ENCODE measurements at places on chromosomes 2 and 18.
A peak's percentile ranks its signal among the peaks of the same experiment; 100 is the strongest.

DNA sequence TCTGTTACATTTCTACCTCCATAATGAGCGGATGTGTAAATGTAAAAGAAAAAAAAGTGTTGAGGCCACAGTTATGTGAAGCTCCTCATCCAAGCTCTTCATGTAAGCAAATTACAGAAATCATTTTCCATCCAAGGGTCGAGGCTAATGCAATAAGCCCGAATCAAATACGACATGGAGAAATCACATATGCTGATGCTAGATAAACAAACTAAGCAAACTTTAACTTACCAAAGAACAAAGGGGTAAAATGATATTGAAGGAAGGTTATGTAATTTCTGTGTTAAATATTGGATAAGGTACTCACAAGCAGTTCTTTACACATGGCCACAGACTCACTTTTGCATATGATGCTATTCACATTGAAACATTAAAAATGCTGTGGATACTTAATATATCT, 310.2 kb upstream of the ID2 start:
- no peak for ATAC-seq

DNA sequence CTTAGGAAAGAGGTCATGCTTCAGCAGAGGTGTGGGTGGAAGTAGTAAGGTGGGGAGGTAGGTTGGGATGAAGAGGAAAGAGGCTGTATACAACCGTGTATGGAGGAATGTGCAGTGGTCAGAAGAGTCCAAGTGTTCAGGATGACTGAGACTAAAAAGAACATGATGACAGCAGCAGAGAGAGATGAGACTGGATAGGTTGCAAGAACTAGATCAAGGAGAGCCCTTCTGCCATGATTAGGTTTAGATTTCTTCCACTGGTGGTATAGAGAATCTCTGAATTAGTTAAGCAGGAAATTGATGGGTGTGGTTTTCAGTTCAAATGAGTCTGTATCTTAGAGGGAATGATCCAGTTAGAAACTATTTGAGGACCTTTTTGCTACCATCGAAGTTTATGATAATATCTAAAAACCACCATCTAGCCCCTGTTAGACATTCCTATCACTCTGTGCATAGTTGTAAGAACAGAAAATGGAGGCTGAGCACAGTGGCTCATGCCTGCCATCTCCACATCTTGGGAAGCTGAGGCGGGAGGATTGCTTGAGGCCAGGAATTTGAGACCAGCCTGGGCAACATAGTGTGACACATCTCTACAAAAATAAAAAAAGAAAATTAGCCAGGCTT, 221.0 kb downstream of the LTBP1 start:
- peak; percentile 13 for ATAC-seq

DNA sequence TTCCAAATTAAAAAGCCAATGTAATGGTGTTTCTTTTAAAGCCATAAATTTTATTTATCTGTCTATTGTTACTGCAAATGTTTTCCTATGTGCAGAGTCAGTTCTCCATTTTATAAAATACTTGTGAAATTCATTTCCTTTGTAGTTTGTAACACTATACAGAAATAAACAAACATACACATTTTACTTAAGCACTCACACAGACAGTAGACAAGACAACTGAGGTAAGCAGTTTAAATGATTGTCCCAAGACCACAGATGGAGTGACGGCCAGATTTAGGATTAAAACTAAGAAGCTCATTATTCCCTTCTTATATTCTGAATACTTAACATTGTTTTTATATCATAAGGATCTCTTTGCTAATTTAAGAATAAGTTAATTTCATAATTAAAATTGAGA, 100.9 kb downstream of the BAZ2B start:
- no peak for ATAC-seq

DNA sequence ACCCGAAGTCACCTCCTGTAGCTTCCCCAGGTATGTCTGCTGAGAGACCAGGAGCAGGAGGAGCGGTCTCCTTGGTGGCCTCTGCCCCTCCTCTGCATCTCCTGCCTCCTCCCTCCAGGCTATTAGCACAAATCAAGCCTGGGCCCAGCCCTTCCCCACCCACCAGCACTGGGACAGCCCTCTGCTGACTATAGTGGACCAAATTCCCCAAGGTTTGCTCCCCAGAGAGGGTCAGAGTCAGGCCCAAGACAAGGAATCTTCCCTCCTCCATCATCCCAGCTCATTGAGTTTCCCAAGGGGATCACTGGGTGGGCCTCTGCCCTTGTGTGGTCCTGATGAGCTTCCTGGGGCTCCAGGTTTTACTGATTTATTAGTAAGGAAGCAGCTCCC, 62.1 kb downstream of the EMILIN2 start:
- ATAC-seq, result no peak

DNA sequence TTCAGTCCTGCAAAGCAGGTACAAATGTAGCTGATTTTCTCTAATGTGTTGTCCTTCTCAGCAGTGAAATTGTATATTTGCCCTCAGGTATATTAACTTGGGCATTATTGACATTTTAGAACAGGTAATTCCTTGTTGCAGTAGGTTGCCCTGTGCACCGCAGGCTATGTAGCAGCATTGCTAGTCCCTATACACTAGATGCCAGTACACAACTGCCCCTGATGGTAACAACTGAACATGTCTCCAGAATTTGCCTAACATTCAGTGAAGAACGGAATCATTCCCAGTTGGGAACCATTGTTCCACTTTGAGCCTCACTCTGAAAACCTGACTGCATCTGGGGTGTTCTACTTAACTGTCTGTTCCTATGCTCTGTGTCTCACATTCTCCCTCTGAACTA, 23.1 kb upstream of the TFPI start:
- ATAC-seq, result peak; percentile 54

- ATAC-seq, result peak; percentile 65
These were observed at the start of gene ST6GAL2 for GRCh38 chr2:106885971-106886915. ST6GAL2 (minus strand) TSS chr2:106886167; CDS start chr2:106843977, 42,190 bp downstream.

- no peak for ATAC-seq
These were observed 27.3 kb downstream of the PLA2R1 start for GRCh38 chr2:160035125-160035524.

GRCh38 chr2:134194519-134194918, 59.4 kb upstream of the MGAT5 start:
- ATAC-seq, result no peak

DNA sequence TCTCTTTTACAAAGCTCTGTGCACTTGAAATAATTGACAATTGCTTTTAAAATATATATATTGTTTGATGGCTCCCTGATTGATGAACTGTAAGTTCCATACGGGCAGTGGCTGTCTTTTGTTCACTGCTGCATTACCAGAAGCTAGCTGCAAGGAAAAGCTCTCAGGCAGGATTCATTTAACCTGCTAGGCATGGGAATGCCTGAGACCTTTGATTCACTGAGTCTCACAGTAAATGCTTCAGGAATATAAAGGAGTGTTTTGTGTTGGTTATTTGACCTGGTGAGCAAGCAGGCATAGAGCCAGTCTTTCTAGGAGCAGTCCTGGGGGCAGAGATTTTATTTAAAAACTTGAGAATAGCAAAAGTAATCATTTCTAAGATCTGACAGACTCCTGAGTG, 193.2 kb upstream of the ITGA4 start:
- no peak for ATAC-seq

DNA sequence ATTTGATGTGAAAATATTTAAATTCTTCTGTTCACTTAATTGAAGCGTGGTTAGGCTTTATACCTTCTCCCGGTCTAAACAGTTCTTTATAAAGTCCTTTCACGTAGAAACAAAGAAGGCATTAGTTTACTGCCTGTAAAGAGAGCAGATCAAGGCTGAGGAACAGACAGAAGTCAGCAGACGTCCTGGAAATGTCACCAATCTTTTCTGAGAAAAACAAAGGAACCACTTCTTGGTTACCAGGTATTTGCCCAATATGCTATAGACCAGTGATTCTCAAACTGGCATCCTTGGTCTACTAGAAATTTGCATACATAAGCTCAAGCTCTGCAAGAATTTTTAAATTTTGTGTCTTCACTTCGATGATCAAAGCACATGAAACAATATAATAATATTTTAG, 89.2 kb upstream of the STK17B start:
- ATAC-seq, result no peak

- ATAC-seq, result no peak
These were observed 176.0 kb downstream of the ACKR3 start for GRCh38 chr2:236745420-236746210.

DNA sequence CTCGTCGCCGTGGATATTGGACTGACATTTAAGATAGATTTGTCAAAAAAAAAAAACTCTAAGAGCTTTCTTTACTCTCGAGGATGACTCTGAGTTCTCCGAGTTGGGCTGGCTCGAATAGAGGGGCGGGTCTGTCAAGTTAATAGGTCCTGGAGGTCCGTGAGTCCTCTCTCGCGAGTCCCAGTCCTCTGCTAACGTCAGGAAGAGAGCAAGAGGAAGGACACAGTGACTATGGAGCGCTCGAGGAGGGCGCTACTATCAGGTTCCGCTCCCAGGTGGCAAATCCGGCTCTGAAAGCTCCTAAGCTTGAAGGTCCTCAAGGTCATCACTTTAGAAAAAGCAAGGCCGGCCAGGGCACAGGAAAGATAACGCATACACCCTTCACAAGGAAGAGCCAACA, 404 bp upstream of the AKAIN1 start:
- no peak for ATAC-seq

DNA sequence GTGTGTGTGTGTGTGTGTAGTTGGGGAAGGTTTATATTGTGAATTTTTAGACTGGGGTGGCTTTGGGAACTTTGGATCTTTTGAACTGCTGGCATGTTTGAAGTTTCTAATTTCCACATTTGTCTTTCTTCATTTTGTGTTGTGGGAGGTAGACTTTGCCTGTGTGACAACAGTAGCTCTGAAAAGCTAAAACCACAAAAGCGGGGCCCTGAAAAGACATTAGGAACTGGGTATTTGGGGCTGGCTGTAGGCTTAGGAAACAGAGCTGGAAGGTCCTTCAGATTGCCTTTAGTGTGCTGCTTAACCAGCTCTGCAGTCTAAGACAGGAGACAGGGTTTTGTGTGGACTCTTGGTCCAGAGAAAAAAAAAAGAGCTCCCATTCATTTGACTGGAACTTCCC, 27.2 kb upstream of the DOCK10 start:
- no peak for ATAC-seq

GRCh38 chr2:215241791-215242305, 70.0 kb upstream of the ATIC start:
- no peak for ATAC-seq

All from SK-N-SH treated with all-trans-retinoic acid at 6 μM for 48 hours (cell line).